ENCODE measurements at places on chromosomes 16 and 17. TPM values are rescaled to one million over a fixed set of nuclear protein-coding genes. Genes with fewer than 3 reads are reported as not detected.

DNA sequence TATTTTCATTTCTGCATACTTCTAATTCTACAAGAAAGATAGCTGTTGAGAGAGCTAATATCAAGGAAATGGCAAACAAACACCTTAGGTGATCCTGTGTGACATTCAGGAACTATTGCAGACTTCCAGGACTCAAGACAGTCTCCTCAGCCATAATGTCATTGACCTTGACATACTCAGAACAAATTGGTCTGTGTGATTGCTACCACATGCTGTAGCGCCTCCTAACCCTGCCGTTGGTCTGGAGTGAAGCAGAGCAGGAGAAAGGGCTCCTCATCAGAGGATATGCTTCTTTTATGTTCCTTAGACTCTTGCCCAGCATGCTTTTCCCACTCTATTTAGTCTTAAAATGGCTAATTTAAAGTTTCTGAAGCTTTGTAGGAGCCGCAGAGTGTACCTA lies 194.2 kb upstream of the TBX2 start:
- H3K27me3 ChIP-seq: no peaks in the 10 kb centered on the region
- H3K4me3 ChIP-seq: no peak overlapping the region
- DNase-seq: no peak
- H3K4me1 ChIP-seq: peaks cover 43% of the 10 kb centered on the region
- no peak overlapping the region for H3K27ac ChIP-seq

- no peaks in the 10 kb centered on the region for H3K27me3 ChIP-seq
- H3K4me3 ChIP-seq: peak overlapping the region; percentile 93
- peak overlapping the region; percentile 77 for H3K27ac ChIP-seq
- no peak for DNase-seq
Observed at GRCh38 chr16:68263559-68264127, 683 bp upstream of the SLC7A6 start.

The CACNA1G gene
- total RNA-seq: 29.7 TPM

DNA sequence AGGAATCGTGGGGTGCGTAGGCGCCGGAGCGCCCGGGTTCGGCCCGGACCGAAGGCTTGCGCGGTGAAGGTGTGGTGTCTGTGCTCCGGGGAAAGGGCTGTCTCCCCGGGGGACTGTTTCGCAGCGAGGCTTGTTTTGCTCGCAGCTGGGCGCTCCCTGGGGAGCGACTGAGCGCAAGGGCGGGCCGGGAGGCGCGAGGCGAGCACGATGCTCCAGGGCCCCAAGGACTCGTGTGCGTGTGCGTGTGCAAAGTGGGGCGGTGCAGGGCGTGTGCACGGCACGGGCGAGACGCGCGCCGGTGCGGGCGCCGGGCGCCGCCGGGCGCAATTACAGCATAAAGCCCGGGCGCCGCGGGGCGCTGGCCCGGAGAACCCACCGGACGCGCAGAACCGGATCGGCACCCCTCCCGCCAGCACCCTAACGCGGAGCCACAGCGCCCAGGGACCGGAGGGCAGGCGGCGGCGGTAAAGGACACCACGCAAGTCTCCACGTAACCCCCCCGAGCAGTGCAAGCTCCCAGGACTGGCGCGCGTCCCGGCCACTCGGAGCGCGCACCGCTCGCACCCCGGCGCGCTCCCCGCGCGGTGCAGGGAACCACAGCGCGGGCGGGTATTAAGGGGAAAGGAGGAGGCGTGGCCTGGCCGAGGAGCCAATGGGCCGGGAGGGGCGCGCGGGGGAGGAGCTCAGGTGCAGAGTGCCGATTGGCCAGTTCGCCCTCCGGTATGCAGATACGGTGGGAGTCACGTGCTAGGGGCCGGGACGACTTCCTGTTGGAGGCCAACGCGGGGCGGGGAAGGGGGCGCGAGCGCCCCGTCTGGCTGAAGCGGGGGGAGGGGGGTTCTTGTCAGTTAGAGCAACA lies at the start of gene TNRC6C:
TNRC6C (plus strand) TSS at position 847 of the 859 bp plus-strand sequence. CDS start 45,504 bp downstream, outside the sequence.
- peak; percentile 100 for DNase-seq
- peaks cover 7% of the 10 kb centered on the region for H3K4me1 ChIP-seq

- H3K4me1 ChIP-seq: no peaks in the 10 kb centered on the region
- no peaks in the 10 kb centered on the region for H3K27me3 ChIP-seq
- no peak overlapping the region for H3K27ac ChIP-seq
- H3K36me3 ChIP-seq: peaks cover 73% of the 10 kb centered on the region
Observed at GRCh38 chr16:27474921-27475320, 72.9 kb downstream of the IL21R start.

The GRN gene
- total RNA-seq: 274 TPM

The CCL11 gene
- total RNA-seq: not detected

- peaks cover 6% of the 10 kb centered on the region for H3K4me1 ChIP-seq
- H3K36me3 ChIP-seq: no peaks in the 10 kb centered on the region
- no peaks in the 10 kb centered on the region for H3K27me3 ChIP-seq
- peak overlapping the region; percentile 51 for H3K4me3 ChIP-seq
- no peak for DNase-seq
- peak overlapping the region; percentile 93 for H3K27ac ChIP-seq
Observed at GRCh38 chr16:57734308-57734924, 1.2 kb upstream of the KATNB1 start.

DNA sequence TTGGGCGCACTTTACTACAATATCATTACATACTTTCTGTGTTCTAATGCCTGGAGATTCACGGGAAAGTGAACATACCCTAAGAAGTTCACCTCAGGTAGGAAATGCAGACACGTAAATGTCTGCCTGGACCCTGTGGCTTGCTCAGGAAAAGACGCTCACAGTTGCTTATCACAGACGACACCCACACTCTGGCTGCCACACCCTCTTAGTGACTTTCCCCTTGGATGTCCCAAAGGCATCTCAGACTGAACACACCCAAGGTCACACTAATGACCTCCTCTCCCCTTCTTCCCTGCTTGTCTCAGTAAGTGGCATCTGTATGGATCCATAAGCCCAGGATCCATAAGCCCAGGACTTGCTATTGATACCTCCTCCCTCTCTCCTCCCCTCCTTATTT lies 32.6 kb downstream of the CDRT15 start:
- H3K27me3 ChIP-seq: no peaks in the 10 kb centered on the region
- no peak overlapping the region for H3K27ac ChIP-seq
- H3K4me1 ChIP-seq: peaks cover 27% of the 10 kb centered on the region
- H3K4me3 ChIP-seq: no peak overlapping the region

- no peaks in the 10 kb centered on the region for H3K36me3 ChIP-seq
- H3K27me3 ChIP-seq: no peaks in the 10 kb centered on the region
- no peaks in the 10 kb centered on the region for H3K4me1 ChIP-seq
- no peak for DNase-seq
- H3K27ac ChIP-seq: no peak overlapping the region
- no peak overlapping the region for H3K4me3 ChIP-seq
Observed at GRCh38 chr17:11554042-11554441, 44.2 kb upstream of the DNAH9 start.

- H3K27me3 ChIP-seq: no peaks in the 10 kb centered on the region
- H3K36me3 ChIP-seq: no peaks in the 10 kb centered on the region
- no peak overlapping the region for H3K4me3 ChIP-seq
- H3K27ac ChIP-seq: no peak overlapping the region
- no peak for DNase-seq
Observed at GRCh38 chr16:65041667-65042066, 80.2 kb downstream of the CDH11 start.

The KCTD11 gene
- total RNA-seq: 18.4 TPM

DNA sequence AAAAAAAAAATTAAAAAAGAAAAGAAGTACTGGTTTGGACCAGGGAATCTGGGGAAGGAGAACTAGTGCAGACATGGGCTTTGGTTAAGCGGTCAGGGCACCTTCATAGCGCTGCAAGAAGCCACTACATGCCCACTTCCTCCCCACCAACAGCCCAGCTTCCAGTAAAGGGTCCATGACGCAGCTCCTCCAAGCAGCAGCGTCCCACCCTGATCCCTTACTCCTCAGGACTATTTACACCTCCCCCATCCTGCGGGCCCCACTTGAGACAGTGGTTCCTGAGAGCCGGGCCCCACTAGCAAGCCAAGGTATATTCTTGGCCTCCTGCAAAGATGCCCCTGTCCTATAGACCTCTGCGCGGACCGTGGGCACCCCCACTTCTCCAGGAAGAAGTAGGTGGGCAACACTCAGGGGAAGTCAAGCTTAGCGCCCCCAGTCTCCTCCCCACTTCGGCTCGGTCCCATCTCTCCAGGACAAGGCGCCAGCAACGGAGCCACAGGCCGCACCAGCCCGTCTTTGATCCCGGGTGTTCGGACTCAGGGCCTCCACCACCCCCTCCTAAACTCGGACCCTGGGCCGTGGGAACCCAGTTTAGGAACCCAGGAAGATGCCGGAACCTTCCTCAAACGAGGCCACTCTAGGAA lies 913 bp upstream of the PRR14 start:
- H3K36me3 ChIP-seq: peaks cover 7% of the 10 kb centered on the region
- peak overlapping the region; percentile 18 for H3K27ac ChIP-seq
- DNase-seq: no peak
- H3K27me3 ChIP-seq: peaks cover 5% of the 10 kb centered on the region

DNA sequence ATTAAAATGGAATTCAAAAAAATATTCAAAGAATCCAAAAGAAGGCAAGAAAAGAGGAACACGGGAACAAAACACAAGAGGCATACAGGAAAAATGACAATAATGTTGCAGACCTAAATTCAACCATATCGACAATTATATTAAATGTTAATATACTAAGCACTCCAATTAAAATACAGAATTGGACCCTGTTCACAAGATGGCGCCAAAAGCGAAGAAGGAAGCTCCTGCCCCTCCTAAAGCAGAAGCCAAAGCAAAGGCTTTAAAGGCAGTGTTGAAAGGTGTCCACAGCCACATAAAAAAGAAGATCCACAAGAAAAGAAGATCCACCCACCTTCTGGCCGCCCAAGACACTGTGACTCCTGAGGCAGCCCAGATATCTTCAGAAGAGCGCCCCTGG lies 6.3 kb upstream of the XAF1 start:
- H3K4me3 ChIP-seq: no peak overlapping the region
- H3K4me1 ChIP-seq: no peaks in the 10 kb centered on the region
- H3K27me3 ChIP-seq: no peaks in the 10 kb centered on the region
- H3K27ac ChIP-seq: no peak overlapping the region
- DNase-seq: no peak

DNA sequence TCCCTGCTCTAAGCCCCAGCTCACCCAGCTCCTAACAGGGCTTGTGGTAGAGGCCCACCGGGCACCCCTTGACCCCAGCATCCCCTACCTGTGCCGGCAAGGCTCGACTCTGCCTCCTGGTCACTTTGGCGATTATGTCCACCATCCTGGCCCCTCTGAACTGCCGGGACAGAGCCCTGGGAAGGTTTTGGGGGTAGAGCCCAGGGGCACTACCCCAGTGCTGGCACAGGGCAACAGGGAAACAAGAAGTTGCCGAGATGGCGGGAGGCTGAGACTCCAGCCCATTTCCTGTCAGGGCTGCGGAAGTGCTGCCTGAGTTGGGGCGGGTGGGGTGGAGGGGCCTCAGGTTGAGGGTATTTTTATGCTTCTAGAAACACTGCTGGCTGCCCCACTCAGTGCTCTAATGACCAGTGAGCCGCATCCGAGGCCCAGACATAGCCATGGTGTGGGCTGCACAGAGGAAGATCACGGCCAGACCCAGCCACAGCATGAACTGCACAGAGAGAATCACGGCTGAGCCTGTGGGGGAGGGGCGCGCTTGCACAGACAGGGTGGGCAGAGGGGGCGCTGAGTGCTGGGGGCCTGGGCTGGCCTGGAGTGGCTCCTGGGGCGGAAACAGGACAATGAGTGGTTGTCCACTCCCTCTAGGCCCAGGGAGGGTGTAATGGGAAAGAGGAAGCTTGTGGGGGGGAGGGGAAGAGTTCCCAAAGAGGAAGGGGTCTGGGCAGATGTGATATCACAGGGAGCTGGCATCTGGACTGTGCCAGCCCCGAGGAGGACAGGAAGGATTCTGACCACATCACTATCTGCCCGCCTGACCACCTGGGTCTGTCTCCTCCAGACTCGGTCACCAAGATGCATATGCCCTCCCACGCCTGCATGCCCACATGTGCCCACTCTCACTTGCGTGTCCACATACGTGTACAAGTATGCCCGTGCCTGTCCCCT lies 22.3 kb downstream of the ARHGAP27 start:
- H3K36me3 ChIP-seq: no peaks in the 10 kb centered on the region
- H3K4me3 ChIP-seq: no peak overlapping the region
- H3K4me1 ChIP-seq: peaks cover 37% of the 10 kb centered on the region
- H3K27ac ChIP-seq: no peak overlapping the region
- H3K27me3 ChIP-seq: no peaks in the 10 kb centered on the region
- no peak for DNase-seq

The GLP2R gene
- not detected for total RNA-seq

The WNT3 gene
- total RNA-seq: 7.3 TPM

Data from cardiac muscle cell (in vitro differentiated cells and primary cell).